ENCODE measurements at places on chromosomes 12 and 14.

DNA sequence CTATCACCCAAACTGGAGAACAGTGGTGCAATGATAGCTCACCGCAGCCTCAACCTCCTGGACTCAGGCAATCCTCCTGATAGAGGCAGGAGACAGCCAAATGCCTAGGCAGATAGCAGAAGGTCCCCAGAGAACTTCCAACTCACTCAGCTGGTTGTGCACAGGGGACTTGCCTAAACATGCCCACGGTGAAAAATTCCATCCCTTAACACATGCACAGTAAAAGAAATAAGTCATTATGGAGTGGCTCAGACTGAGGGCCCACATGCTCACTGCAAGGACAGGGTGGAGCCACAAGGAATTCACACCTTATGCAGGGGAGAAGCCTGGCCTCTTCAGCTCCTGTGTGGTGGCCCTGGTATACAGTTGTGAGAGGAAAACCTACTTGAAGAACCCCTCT lies 525.8 kb upstream of the ATP2B1 start:
- DNase-seq: peak; percentile 24

DNA sequence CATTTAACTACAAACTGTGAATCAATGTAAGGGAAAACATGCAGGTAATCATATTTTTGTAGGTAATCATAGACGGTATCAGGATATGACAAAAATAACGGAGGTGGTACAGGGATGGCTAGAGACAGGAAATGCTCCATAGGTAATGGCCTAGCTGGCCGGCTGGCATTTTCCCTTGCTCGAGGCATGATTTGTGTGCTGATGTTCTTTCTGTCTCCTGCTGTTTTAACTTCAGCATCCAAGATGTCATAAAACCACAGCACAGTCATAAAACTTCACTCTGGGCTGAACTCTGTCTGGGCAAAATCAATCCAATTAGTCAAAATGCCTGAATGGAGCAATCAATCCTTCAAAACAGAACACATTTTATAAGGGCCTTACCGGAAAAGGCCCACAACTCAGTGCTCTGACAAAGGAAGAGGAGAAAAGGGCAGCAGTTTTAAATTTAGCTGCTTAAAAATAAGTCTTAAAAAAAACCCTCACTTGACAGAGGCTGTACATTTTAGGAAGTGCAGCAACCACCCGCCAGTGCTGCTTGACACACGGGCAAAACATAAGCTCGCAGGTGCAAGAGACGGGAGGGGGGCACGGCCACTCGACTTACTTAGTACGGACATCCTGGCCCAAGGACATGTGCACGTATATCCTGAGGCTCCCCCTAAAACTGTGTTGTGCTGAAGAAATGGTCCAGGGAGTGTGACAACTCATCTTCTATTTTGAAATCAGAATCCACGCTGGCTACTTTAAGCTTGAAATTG lies 40.5 kb upstream of the GPR68 start:
- DNase-seq: no peak

DNA sequence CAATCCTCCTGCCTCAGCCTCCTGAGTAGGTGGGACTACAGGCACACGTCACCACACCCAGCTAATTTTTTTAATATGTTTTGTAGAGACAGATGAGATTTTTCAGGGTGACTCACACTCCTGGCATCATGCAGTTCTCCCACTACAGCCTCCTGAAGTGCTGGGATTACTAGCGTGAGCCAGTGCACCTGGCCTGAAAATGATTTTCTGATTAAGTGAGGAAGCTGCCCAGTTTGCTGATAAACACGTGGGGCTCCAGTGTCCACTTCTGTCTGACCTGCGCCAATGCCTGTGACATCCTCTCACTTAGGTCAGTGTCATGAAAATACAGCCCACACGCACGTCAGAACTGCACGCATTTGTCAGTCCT lies 37.0 kb upstream of the SFSWAP start:
- peak; percentile 7 for DNase-seq

DNA sequence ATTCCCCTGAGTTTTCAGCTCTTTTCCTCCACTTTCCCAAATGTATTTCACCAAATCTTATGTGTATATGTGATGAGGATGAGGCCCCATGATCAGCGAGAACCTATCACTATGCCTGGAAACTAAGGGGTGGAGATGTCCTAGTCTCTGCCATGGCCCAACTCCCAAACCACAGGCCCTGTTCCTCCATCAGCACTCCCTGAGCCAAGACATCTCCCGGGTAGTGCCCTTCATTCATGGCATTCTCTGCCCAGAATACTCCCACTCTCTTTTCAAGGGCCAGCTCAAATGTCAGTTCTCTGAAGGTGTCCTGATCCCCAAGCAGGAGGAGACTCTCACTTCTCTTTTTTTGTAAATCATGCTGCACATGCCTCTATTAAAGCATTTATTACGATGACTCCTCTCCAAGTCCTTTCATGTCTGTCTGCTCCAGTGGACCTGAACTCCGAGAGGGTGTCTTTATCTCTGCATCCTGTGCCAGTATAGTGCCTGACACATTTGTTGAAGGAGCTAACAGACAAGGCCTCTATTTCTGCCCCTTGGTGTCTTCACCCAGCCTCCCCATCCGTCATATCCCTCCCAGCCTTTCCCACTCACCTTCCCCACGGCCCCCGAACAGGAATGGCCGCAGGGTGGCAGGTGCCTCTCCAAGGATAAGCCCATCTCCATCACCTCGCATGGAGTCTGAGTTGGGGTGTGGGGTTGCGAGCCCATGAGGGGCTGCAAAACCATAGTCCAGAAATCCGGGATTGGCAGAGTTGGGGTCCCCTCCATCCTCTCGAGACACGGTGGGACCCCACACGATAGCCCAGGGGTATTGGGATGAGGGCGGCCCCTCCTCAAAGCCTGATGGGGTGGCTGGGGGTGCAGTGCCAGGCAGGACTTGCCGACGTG lies 3.7 kb downstream of the PIANP start:
- no peak for DNase-seq

GRCh38 chr14:34425095-34425851 lies 36.8 kb downstream of the SPTSSA start:
- DNase-seq: no peak

- DNase-seq: peak; percentile 40
Measured at GRCh38 chr12:58757422-58757821, 162.9 kb downstream of the LRIG3 start.

DNA sequence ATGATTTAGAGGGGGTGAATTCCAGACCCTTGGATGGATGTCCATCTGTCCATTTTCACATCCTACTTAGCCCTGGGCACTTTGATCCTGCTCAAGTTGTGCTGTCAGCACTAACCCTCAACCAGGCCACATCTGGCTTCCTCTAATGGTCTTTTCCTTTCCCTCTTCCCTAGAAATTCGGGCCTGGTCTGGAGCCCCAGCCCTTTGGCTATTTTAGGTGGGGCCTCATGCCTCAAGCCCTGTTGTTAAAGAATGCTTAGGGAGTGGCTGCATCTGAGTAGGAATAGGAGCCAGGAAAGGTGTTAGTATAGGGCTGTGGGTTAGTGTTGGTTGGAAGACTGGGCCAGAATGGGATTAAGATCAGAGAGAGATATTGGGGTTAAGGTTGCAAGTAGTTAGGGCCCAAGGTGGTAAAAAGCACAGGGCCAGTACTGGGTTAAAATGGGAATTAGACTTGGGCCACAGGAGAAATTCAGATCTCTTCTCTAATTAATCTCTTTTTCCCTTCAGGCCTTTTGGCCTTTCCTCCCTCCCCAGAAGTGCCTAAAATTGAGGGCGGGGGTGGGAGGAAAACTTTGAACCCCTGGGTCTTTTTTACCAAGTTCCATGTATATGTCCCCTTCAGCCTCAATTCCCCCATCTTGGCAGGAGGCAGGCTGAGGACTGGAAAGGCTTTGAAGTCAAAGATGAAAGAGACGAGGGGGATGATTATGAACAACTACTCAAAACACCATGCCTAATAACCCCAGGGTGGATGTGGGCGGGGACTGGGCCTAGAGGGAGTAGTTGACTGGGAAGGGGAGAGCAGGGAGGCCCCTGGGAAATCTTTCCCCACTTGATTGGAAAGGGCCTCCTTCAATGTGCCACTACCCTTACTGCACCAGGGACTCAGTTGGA lies 4.0 kb upstream of the ZNF385A start:
- DNase-seq: no peak

- DNase-seq: no peak
Measured at GRCh38 chr14:24673534-24674203, 39.7 kb upstream of the GZMB start.

DNA sequence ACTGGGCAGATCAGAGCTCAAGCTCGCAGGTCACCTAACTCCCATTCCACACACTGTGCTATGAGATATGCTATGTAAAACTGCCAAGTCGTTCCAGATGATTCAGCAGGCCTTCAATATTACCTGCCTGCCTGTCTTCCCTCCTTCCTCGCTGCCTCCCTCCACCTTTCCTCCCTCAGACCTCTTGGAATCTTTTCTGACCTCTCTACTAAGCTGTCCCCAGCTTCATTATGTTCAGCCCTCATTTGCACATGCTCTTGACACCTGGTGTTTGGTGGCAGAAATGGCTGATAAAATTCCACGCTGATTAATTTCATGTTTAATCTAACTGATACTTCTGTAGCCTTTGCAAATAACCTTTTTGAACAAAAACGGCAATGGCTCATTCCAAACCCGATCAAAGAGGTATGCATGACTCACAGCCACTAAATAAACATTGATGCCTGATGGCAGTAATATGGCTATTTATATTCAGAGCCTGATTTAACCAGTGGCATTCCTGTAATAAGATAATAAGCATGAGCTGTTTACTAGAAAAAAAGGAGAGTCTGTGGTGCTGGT lies 130.8 kb upstream of the EGLN3 start:
- DNase-seq: no peak

GRCh38 chr12:66127650-66128049 lies 2.9 kb downstream of the LLPH start:
- DNase-seq: peak; percentile 98

GRCh38 chr12:26749781-26750180 lies 83.2 kb downstream of the ITPR2 start:
- no peak for DNase-seq

DNA sequence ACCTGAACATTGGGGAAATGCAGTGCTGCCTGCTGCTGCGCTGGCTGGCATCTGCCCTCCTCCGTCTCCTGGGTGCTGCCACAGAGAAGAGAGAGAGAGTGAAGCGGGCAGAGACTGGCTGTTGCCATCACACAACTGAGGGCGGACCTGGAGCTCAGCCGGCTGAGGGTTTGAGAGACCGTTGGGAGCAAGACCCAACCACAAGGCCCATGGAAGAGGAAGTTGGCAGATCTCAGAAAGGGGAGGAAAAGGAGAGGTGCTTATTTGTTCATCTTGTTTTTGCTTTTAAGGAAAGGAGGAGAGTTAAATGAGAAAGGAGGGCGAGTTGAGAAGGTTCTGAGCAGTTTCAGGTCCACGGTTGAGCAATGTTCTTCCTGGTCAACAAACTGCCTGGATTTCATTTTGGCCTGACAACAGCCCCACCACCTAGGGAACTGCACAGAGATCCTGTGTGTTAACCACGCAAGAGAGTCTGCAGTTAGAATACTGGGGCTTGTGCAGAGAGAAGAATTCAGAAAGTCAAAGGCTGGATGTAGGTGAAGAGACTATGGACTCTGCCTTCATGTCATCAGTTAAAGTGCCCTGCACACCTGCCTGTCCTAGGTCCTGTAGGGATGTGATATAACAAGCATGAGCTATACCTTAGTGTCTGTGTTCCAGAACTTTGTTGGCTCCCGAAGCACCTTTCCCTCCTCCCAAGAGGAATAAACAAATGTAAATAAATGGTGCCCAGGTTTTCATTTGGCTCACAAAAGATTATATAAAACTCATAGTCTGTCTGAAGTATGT lies 124.6 kb downstream of the ETV6 start:
- no peak for DNase-seq

DNA sequence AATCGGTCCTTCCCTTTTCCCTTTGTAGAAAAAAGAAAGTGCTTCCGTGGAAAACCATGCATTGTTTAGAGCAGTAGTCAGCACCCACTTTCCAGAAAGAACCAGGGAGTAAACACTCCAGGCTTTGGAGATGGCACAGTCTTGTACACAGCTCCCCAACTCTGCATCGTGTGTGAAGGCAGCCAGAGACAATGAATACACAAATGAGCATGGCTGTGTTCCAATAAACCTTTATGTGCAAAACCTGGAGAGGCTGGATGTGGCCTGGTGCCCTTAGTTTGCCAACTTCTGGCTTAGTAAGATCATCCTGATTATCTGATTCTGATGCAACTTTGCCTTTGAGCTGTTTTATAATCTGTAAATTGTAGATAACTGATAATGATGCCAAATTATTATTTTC lies 463.4 kb upstream of the TMEM132C start:
- DNase-seq: no peak

DNA sequence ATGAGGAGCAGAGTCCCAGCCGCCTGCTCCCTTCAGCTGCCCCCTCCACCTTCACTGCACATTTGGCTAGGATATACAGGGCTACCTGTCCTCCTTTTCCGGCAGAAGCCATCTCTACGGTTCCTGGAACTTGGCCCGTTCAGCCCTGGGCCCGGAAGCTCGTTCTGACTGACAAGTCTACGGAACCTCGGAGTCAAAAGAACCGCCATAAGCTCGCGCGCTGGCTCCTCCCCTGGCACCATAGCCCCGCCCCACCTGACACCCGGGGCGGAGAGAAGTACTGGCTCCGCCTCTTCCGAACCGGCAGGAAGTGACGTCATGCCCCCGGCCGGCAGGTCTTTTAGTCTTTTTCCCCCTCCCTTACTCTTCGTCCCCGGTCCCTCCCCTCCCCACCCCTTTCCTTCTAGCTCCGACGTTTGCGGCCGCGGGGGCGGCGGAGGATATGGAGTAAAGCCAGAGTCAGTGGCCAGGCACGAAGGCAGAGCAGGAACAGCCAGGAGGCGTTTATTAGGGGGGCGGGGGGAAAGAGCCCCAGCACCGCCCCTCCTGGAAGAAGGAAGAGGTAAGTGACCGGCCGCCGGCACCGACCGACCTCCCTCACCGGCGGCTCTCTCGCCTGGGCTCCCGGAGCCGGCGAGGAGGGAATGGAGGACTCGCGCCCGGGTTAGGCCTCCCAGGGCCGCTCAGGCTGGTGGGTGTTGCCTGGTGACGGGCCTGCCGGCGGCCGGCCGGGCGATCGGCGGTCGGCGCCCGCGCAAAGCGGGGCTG lies at the start of the genes DEPDC4 and SCYL2:
Gene DEPDC4 (minus strand): TSS at position 245 of the 768 bp plus-strand sequence. CDS start 3 bp downstream, at position 242.
Gene SCYL2 (plus strand): TSS at position 343 of the 768 bp plus-strand sequence. CDS start 15,794 bp downstream, outside the sequence.
- DNase-seq: peak; percentile 98
